ENCODE measurements at places on chromosomes 12 and 14. TPM values are rescaled to one million over a fixed set of nuclear protein-coding genes. Genes with fewer than 3 reads are reported as not detected.

Gene PTPRB
- 42.2 TPM for total RNA-seq

Gene CNTN1
- 63.4 TPM for total RNA-seq

Gene TMTC1
- 24.8 TPM for total RNA-seq

Gene GRIN2B
- 1.7 TPM for total RNA-seq

Gene ASB8
- total RNA-seq: 28.7 TPM

Gene KRT79
- total RNA-seq: not detected

Gene SCN8A
- 2.6 TPM for total RNA-seq

Gene WDHD1
- total RNA-seq: 14.1 TPM

Gene INF2
- total RNA-seq: 20.6 TPM

Gene GCH1
- 5.8 TPM for total RNA-seq

Gene NYNRIN
- total RNA-seq: 35.4 TPM

Gene TNS2
- 57.9 TPM for total RNA-seq

Gene RNASE1
- 139 TPM for total RNA-seq

Gene CDKN1B
- 73.6 TPM for total RNA-seq

Gene TAS2R19
- 24.5 TPM for total RNA-seq

Gene ST8SIA1
- 19.8 TPM for total RNA-seq

Gene AP5M1
- 30.9 TPM for total RNA-seq

Gene CALCOCO1
- 85.4 TPM for total RNA-seq

Gene IL22
- not detected for total RNA-seq

Gene TMEM253
- total RNA-seq: 0.37 TPM

Gene VAMP1
- total RNA-seq: 11.5 TPM

Gene SSPN
- 78.5 TPM for total RNA-seq

Gene ENDOU
- not detected for total RNA-seq

Gene LUM
- total RNA-seq: 2,635 TPM

Gene STAT2
- total RNA-seq: 156 TPM

Gene CCDC92
- total RNA-seq: 9.1 TPM

Gene GUCY2C
- total RNA-seq: not detected

Gene CD27
- total RNA-seq: 0.26 TPM

Gene PROX2
- total RNA-seq: not detected

Gene GSKIP
- 29.2 TPM for total RNA-seq

Gene IFNG-AS1
- 0.32 TPM for total RNA-seq

Gene PTPN21
- total RNA-seq: 22.4 TPM

Gene KRT82
- total RNA-seq: not detected

Gene TAS2R30
- 42.9 TPM for total RNA-seq

Gene TAS2R50
- 20.0 TPM for total RNA-seq

Gene IKZF4
- 4.8 TPM for total RNA-seq

Gene CLEC4E
- total RNA-seq: not detected

Gene GPR84
- total RNA-seq: 0.26 TPM

Gene SMCO2
- total RNA-seq: not detected

Gene GPX2
- total RNA-seq: 21.0 TPM

Gene CCDC175
- total RNA-seq: 0.74 TPM

Gene KRT6A
- not detected for total RNA-seq

Gene EFS
- 15.0 TPM for total RNA-seq

Gene CLEC4C
- not detected for total RNA-seq

Gene SERPINA9
- total RNA-seq: not detected

Gene CDKL1
- 30.7 TPM for total RNA-seq

Gene IPO4
- total RNA-seq: 9.8 TPM

Gene EML1
- total RNA-seq: 77.1 TPM

Gene KLRC2
- total RNA-seq: 0.37 TPM

Gene MYL2
- 9.5 TPM for total RNA-seq

Gene KCNMB4
- total RNA-seq: 9.7 TPM

Gene DEGS2
- 6.5 TPM for total RNA-seq

Gene CMKLR1
- 17.6 TPM for total RNA-seq

Gene SAMD15
- 1.3 TPM for total RNA-seq

Gene PPP1R36
- 1.8 TPM for total RNA-seq

Data from urinary bladder (tissue), 4 donors.